ENCODE measurements at places on chromosomes 3 and 15. TPM values are rescaled to one million over a fixed set of nuclear protein-coding genes. Genes with fewer than 3 reads are reported as not detected.

The ECE2 gene
- polyA plus RNA-seq, result 1.1 TPM

The CLDN18 gene
- 2.6 TPM for polyA plus RNA-seq

The NRROS gene
- 5.5 TPM for polyA plus RNA-seq

GRCh38 chr15:69272139-69272538, 26.6 kb upstream of the PAQR5 start:
- no peak for DNase-seq

DNA sequence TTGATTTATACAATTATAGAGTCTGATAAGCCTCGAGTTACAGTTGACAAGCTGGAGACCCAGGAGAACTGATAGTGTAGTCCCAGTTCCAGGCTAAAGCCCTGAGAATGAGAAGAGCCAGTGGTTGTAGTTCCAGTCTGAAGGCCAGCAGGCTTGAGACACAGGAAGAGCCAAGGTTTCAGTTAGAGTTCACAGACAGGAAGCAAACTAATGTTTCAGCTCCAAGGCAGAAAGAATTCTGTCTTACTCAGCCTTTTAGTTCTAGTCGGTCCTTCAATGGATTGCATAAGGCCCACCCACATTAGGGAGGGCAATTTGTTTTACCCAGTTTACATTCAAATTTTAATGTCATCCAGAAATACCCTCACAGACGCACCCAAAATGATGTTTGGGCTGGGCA, 102.7 kb downstream of the CDIN1 start:
- DNase-seq, result no peak

DNA sequence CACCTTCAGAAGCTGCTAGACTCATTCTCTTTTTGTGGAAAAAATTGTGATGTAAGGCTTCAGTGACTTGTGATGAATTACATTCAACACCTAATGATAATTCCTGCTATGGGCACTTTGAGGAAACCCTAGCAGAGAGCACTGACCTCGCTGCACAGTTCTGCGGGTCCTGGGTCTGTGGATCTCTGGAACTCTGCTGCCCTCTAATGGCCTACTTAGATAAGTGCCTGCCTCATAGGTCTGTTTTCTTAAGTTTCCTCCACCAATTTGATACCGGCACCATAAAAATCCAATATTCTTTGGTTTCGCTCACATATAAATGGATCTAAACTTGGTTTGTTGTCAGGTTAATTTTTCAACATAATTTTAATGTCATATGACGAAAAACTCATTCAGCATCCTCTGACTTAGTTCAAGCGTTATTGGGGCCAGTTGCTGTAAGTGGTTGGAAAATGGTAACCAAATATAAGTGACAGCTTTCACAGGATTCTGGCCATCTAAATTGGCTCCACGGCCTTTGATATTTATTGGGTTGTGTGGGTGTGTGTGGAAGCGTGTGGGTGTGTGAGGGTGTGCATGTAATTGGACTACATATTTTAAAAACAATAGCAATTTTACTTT, 10.4 kb downstream of the SLITRK3 start:
- DNase-seq, result peak; percentile 79

DNA sequence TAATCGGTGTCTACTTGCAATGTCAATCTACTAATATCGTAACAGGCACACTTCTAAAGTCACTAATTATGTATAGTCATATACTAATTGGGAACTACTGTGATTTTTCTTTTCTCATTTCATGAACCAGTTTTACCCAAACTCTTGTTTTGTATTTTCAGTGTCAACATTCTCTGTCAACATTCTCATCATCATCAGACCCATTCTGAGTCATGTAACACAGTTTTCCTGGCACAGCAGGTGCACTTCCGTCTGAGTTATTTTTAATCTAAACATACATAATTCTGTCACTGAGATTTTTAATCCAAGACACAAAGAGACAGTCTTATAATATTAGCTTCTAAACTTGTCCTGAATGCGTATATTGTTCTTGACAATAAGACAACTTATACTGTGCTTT, 205.1 kb upstream of the EIF1B start:
- DNase-seq, result no peak

- no peak for DNase-seq
Measured at GRCh38 chr3:41653571-41654239, 308.2 kb downstream of the ULK4 start.

- DNase-seq, result no peak
Measured at GRCh38 chr15:40691737-40692136, 3.2 kb upstream of the RAD51 start.

- no peak for DNase-seq
Measured at GRCh38 chr3:101722394-101723173, 1.8 kb upstream of the CEP97 start.

GRCh38 chr15:60399931-60400330, 2.1 kb upstream of the ANXA2 start:
- DNase-seq, result no peak

DNA sequence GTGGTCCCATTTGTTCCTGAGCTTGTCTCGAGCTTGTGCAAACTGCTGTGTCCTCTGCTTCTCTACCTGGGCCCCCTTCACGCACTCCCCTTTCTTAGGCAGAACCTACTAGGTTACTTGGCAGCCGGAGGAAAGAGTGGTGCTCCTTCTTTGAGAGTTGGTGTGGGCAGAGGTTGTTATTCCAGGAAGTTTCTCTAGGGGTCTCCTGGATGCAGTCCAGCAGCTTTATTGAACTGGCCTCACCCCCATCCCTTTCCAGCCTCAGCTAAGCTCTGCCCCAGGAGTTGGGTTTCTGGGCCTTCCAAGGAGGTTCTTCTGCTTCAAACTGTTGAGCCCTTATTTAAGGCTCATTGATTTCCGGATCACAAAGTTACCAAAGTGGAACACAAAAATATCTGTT, 103.2 kb downstream of the C3orf70 start:
- no peak for DNase-seq

The AHSG gene
- polyA plus RNA-seq, result 1.5 TPM

The RYR3 gene
- polyA plus RNA-seq, result 4.4 TPM

DNA sequence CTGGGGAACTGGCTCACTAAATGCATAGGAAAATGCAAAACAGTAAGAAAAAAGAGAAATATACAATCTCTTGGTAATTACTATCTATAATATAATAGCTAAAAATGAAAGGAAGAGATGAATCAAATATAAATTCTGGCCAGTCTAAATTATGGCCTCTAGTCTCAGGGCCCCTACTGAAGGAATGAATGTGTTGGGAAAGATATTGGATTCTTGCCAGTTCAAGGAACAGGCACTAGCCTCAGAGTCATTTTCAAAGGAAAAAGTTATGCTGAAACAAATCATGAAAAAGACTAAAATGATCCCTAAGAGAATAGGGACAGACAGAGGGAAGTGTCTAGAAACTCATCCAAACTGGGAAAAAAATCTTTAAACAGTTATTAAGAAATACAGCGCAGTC, 62.4 kb downstream of the C3orf80 start:
- no peak for DNase-seq

DNA sequence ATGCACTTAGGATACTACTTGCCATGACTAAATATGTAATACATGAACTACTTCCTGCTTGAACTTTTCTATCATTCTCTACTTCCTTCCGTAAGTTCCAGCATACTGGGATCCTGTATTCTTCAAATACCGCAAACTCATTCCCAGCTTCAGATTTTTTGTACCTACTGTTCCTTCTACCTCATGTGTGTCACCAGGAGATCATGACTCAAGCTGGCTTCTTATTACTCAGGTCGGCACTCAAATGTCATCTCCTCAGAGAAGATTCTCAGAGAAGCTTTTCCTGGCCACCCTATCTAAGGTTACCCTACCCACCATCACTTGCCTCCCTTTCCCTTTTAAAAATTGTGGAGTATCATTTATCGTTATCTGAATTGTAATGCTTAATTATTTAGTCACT, 66.7 kb downstream of the RFX7 start:
- DNase-seq, result no peak

The EFHB gene
- polyA plus RNA-seq, result 32.9 TPM

The CYP8B1 gene
- not detected for polyA plus RNA-seq

DNA sequence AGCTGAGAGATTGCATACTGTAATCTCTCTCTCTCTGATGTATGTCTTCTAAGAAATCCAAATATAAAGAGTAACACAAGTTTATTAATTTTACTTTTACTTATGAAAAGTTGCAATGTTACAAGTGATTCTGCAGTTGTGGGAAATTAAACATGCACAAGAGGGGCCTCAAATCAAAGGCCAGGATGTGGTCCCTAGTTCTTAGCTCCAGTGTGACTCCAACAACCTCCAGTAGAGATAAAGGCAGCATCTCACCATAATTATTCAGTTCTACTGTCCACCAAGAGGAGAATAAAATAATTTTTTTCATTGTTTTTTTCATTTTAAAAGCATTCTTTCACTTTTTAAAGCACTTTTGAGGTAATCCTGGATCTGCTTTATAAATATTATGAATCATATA, 223.3 kb downstream of the RAP2B start:
- no peak for DNase-seq

GRCh38 chr3:22419261-22419660, 668.3 kb upstream of the ZNF385D start:
- DNase-seq, result no peak

DNA sequence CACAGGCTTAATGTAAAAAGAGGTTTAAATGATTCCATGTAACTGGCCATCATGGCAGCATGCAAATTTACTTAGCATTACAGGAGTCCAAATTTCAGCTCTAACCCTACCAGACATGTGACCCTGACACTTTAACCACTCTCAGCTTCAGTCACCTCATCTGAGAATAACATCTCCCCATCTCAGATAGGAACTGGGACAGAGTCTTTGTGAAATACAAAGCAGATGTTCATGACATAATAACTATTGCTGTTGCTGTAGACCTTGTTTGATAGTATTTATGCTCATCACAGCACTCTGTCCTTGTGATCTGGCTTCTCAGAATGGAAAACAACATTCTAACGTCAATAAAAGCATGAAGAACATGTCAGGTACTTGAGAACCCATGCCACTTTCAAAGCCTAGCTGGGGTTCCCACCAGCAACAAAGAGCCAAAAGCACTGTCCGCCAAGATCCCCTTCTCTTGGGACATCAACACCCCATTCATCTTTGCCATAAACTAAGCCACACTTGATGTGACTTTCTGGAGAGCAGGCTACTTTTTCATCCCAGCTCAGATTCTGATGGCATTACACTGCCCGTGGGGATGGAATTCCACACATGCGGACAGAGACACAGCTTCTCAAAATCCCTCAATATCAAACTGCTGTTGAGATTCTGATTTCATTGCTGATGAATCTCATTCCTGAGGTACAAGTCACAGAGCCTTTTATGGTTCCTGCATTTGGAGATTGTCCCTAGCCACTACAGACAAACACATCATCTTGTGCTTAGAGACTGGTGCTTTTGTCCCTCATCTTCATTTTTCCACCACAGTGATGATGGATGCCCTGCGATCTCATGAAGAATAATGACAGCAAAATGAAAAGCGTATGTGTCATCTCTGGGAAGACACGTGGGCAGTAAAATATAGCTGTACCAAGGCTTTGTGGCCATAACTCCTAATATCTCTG, 202.7 kb downstream of the TNIK start:
- DNase-seq, result no peak

GRCh38 chr15:76330080-76330680, 6.4 kb upstream of the ISL2 start:
- peak; percentile 72 for DNase-seq

DNA sequence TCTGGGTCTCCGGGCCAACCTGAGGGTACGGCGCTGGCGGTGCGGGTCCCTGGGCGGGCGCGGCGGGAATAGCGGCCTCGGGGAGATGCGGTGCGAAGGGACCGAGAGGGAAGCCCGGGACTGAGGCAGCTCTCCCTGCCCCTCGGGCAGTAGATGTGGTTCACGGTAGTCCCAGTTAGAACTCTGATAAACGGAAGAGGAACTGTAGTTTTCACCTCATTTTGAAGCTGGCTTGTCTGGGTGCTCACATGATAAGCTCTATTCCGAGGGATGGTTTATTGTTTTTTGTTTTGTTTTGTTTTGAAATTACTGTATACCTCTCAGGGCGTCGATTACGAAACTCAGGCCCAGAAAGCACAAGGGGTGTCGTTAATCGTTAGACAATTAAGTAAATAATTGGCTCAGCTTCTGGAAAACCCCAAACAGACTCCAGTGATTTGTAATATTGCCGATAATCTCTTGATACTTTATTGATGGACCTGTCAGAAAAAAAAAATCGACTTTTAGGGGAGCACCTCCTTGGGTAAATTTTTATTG, 413 bp downstream of the NUSAP1 start:
- no peak for DNase-seq

DNA sequence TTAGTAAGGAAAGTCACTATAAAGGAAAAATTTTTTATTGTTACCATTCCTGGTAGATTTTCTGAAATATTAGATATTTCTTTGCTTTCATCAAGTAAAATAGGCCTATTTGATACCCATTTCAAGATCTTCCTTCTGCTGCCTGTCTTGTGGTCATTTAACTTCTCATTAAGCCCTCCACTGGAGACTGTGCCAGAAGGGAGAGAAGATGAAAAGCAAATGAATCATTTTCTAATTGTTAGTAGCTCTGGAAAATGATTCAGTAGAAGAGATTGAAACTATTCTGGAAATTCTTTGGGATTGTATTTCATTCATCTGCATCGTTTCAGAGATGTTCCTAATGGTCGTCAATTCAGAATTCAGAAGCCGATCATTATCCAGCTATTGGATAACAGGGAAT, 3.2 kb downstream of the KCTD6 start:
- no peak for DNase-seq

- DNase-seq, result no peak
Measured at GRCh38 chr3:15531346-15531745, 9.8 kb upstream of the COLQ start.

The MST1R gene
- polyA plus RNA-seq, result 15.9 TPM

The CDCP1 gene
- polyA plus RNA-seq, result 2.5 TPM

DNA sequence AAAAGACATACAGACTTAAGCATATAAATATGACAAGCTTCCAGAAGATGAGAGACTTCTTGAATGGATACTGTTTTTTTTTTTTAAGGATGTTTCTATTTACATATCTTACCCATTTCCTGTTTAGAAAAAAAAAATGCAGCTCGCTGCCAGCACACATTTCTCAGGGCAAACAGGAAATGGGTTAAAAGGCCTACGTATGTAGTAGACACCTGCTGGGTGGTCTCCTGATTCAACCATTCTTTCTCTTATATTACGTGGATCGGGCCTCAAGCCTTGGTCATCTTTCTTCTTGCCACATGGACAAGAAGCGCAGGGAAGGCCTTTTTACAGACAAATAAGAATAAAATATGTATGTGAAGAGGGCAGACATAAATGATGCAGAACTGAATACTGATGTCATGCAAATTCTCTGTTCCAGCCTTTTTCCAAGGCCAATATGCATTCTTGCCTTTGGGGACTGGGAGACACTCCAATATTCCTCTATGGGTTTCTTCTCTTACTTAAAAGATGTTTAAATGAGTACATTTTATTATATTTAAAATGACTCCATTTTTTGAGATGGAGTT, 35.0 kb upstream of the TJP1 start:
- no peak for DNase-seq

Data from testis (tissue), 5 donors.